Stimulated activated naive B cell treated with anti-CD40 and anti-IgM and Interleukin-4, amounts not matched to agents 10 μg/mL and 1 μg/mL and 100 μg/mL, for 72 hours (primary cell): ENCODE measurements at places on chromosomes 5 and 9.

DNA sequence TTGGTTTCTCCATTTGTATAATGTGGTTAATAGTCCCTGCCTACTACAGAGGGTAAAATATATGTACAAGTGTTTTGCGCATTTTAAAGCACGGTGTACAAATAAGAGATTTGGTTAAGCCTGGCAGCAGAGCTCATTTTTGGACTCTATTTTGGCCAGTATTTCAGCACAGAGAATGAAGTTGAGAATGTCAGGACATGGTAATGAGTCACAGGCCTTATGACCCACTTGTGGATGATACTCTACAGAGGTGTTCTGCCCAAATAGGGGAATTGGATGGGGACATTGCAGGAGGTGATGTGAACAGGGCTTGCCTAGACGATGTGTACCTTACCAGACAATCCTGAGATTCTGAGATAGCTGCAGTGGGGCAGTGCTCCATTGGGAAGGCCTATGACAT, 50.6 kb downstream of the MELK start:
- DNase-seq, result no peak

- no peak for DNase-seq
These were observed 248.0 kb downstream of the NR3C1 start for GRCh38 chr5:143155455-143155854.

GRCh38 chr9:132059361-132059760, 20.3 kb downstream of the MED27 start:
- DNase-seq, result no peak

GRCh38 chr9:38309324-38310195, 82.9 kb upstream of the ALDH1B1 start:
- no peak for DNase-seq

GRCh38 chr5:3650320-3650719, 54.7 kb downstream of the IRX1 start:
- DNase-seq, result no peak
